ENCODE measurements at places on chromosomes 2 and 18.

- no peaks in the 10 kb centered on the region for H3K27me3 ChIP-seq
- no peaks in the 10 kb centered on the region for H3K4me1 ChIP-seq
- H3K4me3 ChIP-seq = no peak overlapping the region
- no peak overlapping the region for H3K27ac ChIP-seq
- H3K36me3 ChIP-seq = no peaks in the 10 kb centered on the region
- DNase-seq = no peak
These were observed 292.5 kb downstream of the CNTNAP5 start for GRCh38 chr2:124317628-124318027.

- no peak overlapping the region for H3K27ac ChIP-seq
- H3K36me3 ChIP-seq = no peaks in the 10 kb centered on the region
- no peaks in the 10 kb centered on the region for H3K4me1 ChIP-seq
- H3K27me3 ChIP-seq = no peaks in the 10 kb centered on the region
- no peak overlapping the region for H3K4me3 ChIP-seq
These were observed 1355.4 kb upstream of the ACVR2A start for GRCh38 chr2:146489386-146489785.

DNA sequence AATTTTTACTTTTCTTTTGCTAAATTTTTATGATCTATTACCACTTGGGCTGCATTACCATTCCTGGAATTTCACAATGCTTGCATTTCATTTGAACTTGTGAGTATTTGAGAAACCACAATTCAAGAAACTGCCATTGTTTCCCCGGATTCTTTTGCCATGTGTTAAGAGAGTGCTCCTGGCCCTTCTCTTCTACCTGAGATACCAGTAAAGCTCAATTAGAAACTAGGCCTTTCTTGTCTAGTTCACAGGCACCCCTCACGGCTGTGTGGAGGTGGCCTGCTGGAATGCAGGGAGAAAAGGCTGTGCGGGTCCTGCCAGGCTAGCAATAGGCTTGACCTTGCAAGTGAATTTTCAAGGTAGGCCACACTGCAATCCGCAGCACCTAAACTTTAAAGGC is 40.8 kb downstream of the ZEB2 start:
- H3K27ac ChIP-seq = peak overlapping the region; percentile 58
- no peak for DNase-seq
- peaks cover 45% of the 10 kb centered on the region for H3K4me1 ChIP-seq
- no peak overlapping the region for H3K4me3 ChIP-seq
- no peaks in the 10 kb centered on the region for H3K36me3 ChIP-seq

- no peaks in the 10 kb centered on the region for H3K4me1 ChIP-seq
- no peak overlapping the region for H3K27ac ChIP-seq
- H3K36me3 ChIP-seq = no peaks in the 10 kb centered on the region
- no peak for DNase-seq
These were observed 51.9 kb upstream of the SEMA4C start for GRCh38 chr2:96921561-96922319.

DNA sequence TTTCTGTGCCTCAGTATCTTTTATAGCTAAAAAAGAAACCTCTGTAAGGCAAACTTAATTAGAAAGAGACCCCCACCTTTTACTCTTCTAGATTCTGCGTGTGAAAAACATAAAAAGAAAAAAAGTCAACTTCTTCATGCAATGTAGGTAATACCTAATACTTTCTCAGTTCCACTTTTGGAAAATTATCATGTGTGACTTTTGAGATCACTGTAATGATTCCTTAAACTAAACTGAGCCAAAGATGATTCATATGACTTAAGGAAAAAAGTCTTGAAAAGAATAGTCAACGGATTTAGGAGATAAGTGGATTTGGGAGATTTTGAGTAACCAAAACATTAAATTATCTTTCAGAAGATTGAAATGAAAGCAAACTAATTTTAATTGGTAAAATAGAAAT is 48.9 kb downstream of the PLEKHA3 start:
- no peak overlapping the region for H3K4me3 ChIP-seq
- no peaks in the 10 kb centered on the region for H3K27me3 ChIP-seq
- no peak for DNase-seq
- H3K27ac ChIP-seq = no peak overlapping the region
- H3K4me1 ChIP-seq = no peaks in the 10 kb centered on the region

DNA sequence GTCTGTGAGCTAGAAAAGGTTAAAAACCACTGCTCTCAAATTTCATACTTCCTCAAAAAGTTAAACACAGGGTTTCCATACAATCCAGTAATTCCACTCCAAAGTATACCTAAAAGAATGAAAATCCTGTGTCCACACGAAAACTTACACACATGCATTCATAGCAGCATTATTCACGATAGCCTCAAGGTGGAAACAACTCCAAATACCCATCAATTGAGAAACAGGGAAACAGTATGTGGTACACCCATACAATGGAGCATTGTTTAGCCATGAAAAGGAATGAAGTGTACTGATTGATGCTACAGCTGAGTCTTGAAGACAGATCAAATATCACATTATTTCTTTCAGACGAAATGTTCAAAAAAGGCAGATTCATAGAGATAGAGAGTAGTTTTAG is 36.7 kb downstream of the UXS1 start:
- no peak overlapping the region for H3K27ac ChIP-seq
- H3K36me3 ChIP-seq = peaks cover 14% of the 10 kb centered on the region
- DNase-seq = no peak
- no peak overlapping the region for H3K4me3 ChIP-seq

DNA sequence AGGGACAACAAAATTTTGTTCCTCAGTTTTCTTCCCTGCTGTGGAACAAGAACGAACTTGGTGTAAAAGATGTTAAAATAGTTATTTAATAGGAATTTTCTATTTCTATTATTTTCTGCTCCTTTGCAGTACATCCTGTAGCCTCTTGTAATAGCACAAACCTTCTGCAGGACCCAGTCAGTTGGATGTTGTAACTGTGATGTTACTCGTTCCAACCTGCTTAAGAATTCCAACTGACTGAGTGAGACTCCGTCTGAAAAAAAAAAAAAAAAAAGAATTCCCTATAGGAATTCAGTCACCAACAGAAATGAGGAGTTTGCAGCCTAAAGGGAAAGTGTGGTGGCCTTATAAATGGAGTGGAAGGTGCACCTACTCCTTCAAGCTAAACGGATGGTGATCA is 46.4 kb upstream of the CDH20 start:
- DNase-seq = no peak
- no peaks in the 10 kb centered on the region for H3K27me3 ChIP-seq
- no peaks in the 10 kb centered on the region for H3K4me1 ChIP-seq

- DNase-seq = no peak
- H3K36me3 ChIP-seq = no peaks in the 10 kb centered on the region
- no peaks in the 10 kb centered on the region for H3K27me3 ChIP-seq
These were observed 90.5 kb downstream of the COLEC12 start for GRCh38 chr18:410047-410455.

- H3K36me3 ChIP-seq = no peaks in the 10 kb centered on the region
- H3K4me1 ChIP-seq = no peaks in the 10 kb centered on the region
- no peak overlapping the region for H3K27ac ChIP-seq
- no peak for DNase-seq
- peak overlapping the region; percentile 64 for H3K4me3 ChIP-seq
These were observed 12.3 kb downstream of the EN1 start for GRCh38 chr2:118834901-118835745.

GRCh38 chr2:169767243-169767888 is 31.3 kb upstream of the SSB start:
- no peaks in the 10 kb centered on the region for H3K4me1 ChIP-seq
- H3K36me3 ChIP-seq = no peaks in the 10 kb centered on the region
- no peak overlapping the region for H3K4me3 ChIP-seq
- H3K27me3 ChIP-seq = no peaks in the 10 kb centered on the region
- DNase-seq = no peak

DNA sequence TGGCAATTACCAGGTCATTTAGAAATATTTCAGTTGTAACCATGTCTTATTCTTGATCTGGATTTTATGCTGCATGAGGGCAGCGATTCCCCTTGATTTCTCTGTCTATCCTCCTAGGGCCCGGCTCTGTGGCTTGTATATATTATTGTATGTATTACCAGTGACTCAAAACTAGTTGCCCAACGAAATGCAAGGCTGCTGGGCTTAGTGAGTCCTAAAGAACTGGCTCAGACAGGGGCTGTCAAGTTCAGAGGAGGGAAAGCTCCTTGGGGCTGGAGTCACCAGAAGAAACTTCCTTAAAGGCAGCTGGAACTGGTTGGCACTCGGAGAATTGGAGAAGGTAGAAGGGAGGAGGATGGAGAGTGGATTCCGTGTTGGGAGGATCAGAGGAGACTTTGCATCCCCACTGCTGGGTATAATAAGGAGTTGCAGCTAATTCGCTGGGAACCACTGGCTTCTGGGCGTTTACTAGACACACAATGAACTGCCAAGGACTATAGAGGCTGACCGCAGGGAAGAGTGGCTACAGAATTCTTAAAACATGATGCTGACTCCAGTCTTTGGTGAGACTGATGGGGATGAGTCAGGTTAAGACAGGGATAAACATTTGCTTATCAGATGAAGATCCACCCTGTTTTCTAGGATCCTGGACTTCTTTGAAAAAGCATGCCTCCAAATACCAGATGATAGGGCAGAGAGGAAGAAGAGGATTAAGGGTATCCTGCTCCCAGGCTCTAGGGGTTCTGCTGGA is 104.3 kb downstream of the PRKCE start:
- H3K27ac ChIP-seq = no peak overlapping the region
- H3K4me1 ChIP-seq = no peaks in the 10 kb centered on the region
- H3K36me3 ChIP-seq = no peaks in the 10 kb centered on the region
- H3K27me3 ChIP-seq = no peaks in the 10 kb centered on the region
- no peak for DNase-seq

DNA sequence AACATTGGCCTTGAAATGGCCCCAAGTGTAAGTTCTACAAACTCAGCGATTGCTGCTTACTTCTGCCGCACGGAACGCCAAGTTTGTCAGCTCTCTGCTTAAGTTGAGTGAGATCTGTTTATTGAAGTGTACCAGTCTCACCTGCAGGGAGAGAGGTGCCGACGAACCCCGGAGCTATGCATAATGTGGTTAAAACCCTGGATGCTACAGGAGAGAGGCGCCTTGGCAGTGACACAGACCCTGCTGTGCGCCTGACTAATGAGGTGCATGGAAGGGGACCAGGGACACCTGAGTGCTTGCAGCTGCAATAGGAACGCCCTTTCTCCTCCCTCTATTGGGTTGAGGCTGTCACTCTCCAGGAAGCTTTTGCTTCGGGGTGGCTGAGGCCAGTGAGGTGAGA is 979 bp downstream of the SLC9A2 start:
- no peak overlapping the region for H3K27ac ChIP-seq
- no peak for DNase-seq
- H3K4me1 ChIP-seq = no peaks in the 10 kb centered on the region
- H3K36me3 ChIP-seq = no peaks in the 10 kb centered on the region

GRCh38 chr2:84885111-84885510 is 4.2 kb upstream of the TRABD2A start:
- no peak for DNase-seq
- no peak overlapping the region for H3K4me3 ChIP-seq
- peaks cover 2% of the 10 kb centered on the region for H3K4me1 ChIP-seq
- H3K27me3 ChIP-seq = no peaks in the 10 kb centered on the region
- no peaks in the 10 kb centered on the region for H3K36me3 ChIP-seq

- no peaks in the 10 kb centered on the region for H3K27me3 ChIP-seq
- no peaks in the 10 kb centered on the region for H3K4me1 ChIP-seq
- DNase-seq = no peak
- no peaks in the 10 kb centered on the region for H3K36me3 ChIP-seq
These were observed 6.2 kb upstream of the GPR155 start for GRCh38 chr2:174492963-174493431.

DNA sequence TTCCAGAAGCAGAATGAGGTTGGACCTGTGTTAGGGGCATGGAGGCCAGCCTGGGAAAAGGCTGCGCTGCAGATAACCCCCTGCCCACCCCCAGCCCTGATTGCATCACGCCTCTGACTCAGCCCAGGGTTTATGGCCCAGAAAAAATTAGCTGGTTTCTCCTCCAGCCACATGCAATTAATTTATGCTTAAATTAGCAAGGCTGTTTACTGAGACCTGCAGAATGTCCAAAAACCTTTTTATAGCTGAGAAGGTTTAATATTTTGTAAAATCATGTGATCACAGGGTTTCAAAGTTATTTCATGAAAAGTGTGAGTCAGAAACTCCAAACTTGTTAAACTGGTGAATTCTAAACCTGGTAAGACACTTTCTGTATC is 123.1 kb upstream of the HDAC4 start:
- no peak overlapping the region for H3K4me3 ChIP-seq
- DNase-seq = no peak
- no peaks in the 10 kb centered on the region for H3K27me3 ChIP-seq

DNA sequence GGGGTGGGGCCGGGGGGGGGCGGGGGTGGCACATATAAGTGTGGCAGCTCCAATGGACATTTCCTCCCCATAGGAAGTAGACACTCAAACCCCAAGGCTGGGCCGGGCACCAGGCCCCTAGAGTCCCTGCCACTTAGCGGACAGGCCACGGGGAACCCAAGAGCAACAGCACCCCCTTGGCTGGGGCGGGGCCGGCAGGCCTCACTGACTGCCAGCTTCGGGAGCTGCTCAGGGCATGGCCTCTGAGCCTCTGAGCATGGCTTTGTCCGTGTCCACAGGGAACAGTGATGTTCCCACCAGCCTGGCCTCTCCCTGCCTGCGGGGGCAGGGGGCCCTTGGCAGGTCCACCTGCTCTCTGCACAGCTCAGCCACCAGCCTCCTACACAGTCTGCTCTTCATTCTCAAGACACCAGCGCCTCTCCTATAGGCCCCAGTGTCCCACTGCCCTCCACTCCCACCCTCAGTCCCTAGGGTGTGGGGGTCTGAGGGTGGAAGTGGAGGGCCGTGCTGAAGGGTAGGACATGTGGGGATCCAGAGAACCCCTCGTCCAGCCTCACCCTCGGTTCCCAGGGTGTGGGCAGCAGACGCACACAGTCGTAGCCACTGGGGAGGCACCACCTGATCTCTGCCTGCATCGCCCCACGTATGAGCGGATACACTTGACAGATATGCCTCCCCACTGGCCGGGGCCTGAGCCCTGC is 106.7 kb downstream of the FAM210A start:
- no peaks in the 10 kb centered on the region for H3K36me3 ChIP-seq
- H3K4me1 ChIP-seq = no peaks in the 10 kb centered on the region
- H3K27me3 ChIP-seq = no peaks in the 10 kb centered on the region
- no peak overlapping the region for H3K4me3 ChIP-seq

- DNase-seq = no peak
- H3K27ac ChIP-seq = no peak overlapping the region
- no peaks in the 10 kb centered on the region for H3K27me3 ChIP-seq
These were observed 66.2 kb downstream of the ACVR2A start for GRCh38 chr2:147910990-147911473.

GRCh38 chr2:158381205-158381604 is 75.3 kb downstream of the CCDC148 start:
- no peak overlapping the region for H3K27ac ChIP-seq
- H3K4me1 ChIP-seq = no peaks in the 10 kb centered on the region
- no peaks in the 10 kb centered on the region for H3K36me3 ChIP-seq
- no peak overlapping the region for H3K4me3 ChIP-seq
- DNase-seq = no peak

DNA sequence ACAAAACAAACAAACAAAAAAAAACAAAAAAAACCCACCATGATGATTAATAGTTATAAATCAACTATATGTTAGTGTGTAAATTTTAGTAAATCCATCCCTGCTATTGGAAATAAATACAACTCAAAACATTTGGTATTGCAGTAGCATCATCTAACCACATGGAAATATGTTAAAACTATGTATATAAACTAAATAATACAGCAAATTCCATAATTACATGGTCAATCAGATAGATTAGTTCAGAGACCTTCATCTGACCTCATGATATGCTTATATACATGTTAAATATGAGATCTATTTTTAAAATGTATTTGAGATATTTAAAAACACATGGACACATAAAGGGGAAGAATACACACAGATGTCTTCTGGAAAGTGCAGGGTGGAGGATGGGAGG is 384.2 kb downstream of the TMX3 start:
- H3K4me3 ChIP-seq = no peak overlapping the region
- no peaks in the 10 kb centered on the region for H3K36me3 ChIP-seq
- no peak overlapping the region for H3K27ac ChIP-seq

- no peak overlapping the region for H3K4me3 ChIP-seq
- H3K4me1 ChIP-seq = no peaks in the 10 kb centered on the region
- no peak overlapping the region for H3K27ac ChIP-seq
- no peaks in the 10 kb centered on the region for H3K36me3 ChIP-seq
- no peaks in the 10 kb centered on the region for H3K27me3 ChIP-seq
These were observed 323.4 kb upstream of the RBMS1 start for GRCh38 chr2:160816916-160817499.

Data from ascending aorta (tissue), 2 donors.